ENCODE measurements at places on chromosomes 12 and 14. TPM values are rescaled to one million over a fixed set of nuclear protein-coding genes. Genes with fewer than 3 reads are reported as not detected.

DNA sequence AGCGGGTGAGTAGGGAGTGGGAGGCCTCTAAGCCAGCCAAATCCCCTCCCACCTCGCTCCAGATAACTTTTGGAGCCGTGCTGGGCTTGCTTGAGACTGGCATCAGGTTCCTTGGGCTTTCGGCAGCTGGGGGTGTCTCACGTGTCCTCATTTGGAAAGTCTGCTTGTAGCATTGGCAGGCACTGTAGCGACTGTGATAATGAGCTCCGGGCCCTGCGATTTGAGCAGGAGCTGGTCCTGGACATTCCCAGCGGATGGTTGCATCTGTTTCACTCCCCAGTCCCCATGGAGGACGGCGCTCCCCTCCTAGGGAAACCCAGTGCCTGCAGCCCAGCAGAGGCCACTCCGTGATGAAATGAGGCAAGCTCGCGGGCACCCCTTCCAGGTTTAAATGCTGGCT, 49.4 kb downstream of the DGLUCY start:
- H3K4me3 ChIP-seq: no peak overlapping the region
- no peaks in the 10 kb centered on the region for H3K36me3 ChIP-seq
- no peaks in the 10 kb centered on the region for H3K27me3 ChIP-seq
- no peak for DNase-seq
- H3K27ac ChIP-seq: no peak overlapping the region

- no peak for DNase-seq
- H3K27me3 ChIP-seq: no peaks in the 10 kb centered on the region
- no peak overlapping the region for H3K27ac ChIP-seq
- H3K4me3 ChIP-seq: no peak overlapping the region
Observed at GRCh38 chr12:93221841-93222240, 155.9 kb upstream of the NUDT4 start.

DNA sequence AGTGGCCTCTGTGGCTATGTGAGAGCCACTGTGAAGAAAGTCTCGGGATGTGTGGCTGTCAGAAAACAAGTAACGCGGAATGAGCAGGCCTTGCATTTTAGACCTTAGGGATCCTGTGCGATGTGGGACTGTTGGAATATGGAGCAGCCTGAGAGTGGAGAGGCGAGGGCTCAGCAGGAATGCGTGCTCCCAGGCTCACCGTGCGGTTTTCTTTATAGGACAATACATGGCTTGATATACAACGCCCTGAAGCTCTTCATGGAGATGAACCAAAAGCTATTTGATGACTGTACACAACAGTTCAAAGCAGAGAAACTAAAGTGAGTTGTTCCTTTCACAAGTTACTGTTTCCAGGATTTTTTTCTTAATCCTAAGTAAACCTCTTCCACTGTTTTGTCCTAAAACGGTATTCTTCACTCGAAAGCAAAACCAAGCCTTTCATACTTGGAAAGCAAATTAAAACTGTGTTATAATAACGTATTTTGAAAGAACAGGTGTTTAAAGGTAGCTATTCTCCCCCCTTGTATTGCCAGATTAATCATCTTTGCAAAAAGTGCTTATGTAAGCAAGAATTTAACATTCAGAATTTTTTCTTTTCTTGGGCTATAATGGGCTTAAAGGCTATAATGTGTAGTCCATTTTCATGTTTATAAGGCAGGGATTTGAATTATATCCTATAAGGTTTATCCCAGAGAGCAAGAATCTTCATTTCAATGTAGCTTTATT, 54.8 kb upstream of the DYNC1H1 start:
- H3K27ac ChIP-seq: peak overlapping the region; percentile 6
- H3K27me3 ChIP-seq: peaks cover 6% of the 10 kb centered on the region
- peak overlapping the region; percentile 3 for H3K4me3 ChIP-seq
- DNase-seq: no peak
- H3K4me1 ChIP-seq: peaks cover 31% of the 10 kb centered on the region
- H3K36me3 ChIP-seq: peaks cover 8% of the 10 kb centered on the region

DEGS2 gene
- 0.34 TPM for total RNA-seq

DBX2 gene
- not detected for total RNA-seq

TRPV4 gene
- total RNA-seq: 0.17 TPM

PSMB11 gene
- not detected for total RNA-seq

SLC6A15 gene
- total RNA-seq: 123 TPM

DNA sequence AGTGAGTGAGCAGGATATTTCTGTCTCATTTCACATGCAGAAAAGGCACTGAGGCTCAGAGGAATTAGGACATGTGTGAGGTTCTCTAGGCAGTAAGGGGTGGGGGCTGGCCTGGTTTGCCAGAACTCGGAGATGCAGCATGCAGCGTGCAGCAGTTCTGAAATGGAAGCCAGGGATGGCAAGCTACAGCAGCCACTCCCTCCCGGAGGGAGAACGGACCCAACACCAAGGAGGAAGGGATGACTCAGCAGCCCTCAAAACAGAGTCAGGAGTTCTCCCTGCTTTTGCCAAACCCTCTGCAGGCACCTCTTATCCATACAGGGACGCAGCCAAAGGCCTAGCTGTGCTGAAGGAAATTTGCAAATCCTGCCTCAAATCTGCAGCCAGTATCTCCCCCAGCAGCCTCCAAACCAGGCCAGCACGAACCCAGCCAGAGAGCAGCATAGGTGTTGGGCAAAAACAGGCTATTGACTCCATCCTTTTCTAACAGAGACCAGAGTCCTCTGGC, 10.3 kb upstream of the SERPINA3 start:
- peaks cover 9% of the 10 kb centered on the region for H3K27me3 ChIP-seq
- H3K36me3 ChIP-seq: no peaks in the 10 kb centered on the region
- no peak overlapping the region for H3K27ac ChIP-seq
- H3K4me1 ChIP-seq: peaks cover 2% of the 10 kb centered on the region
- no peak for DNase-seq

DNA sequence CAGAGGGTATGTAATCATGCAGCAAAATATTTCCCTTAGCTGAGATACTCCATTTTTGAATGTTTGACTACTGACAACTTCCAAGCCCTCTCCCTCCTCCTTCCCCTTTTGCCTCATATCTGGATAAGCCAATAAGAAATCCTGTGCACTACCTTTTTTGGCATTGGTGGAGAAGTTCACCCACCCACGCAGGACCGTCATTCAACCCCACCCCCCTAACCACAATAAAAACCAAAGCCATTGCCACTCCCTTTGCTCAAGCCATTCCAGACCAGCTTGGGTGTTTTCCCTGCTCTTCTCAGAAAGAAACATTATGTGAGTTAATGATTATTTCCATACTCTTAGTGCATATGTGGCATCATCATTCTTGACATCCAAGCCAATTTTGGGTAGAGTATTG, 176.7 kb downstream of the PTPN11 start:
- H3K4me3 ChIP-seq: no peak overlapping the region
- no peak for DNase-seq
- peaks cover 2% of the 10 kb centered on the region for H3K27me3 ChIP-seq
- H3K36me3 ChIP-seq: no peaks in the 10 kb centered on the region
- H3K4me1 ChIP-seq: no peaks in the 10 kb centered on the region

DNA sequence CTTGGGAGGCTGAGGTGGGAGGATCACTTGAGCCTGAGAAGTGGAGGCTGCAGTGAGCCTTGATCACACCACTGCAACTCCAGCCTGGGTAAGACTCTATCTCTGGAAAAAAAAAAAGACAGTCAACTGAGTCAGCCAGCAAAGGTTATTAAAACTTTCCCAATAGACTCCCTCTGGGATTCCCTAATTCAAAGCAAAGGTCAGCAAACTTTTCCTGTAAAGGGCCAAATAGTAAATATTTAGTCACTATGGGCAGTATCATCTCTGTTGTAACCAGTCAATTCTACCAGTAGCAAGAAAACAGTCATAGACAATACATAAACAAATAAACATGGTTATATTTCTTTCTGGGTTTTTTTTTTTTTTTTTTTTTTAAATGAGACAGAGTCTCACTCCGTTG, 122.5 kb downstream of the IPO8 start:
- no peak overlapping the region for H3K4me3 ChIP-seq
- no peaks in the 10 kb centered on the region for H3K4me1 ChIP-seq
- no peak overlapping the region for H3K27ac ChIP-seq
- no peak for DNase-seq
- H3K36me3 ChIP-seq: peaks cover 6% of the 10 kb centered on the region

Measured in glutamatergic neuron (in vitro differentiated cells).